Left kidney (tissue), 8 donors: ENCODE measurements at places on chromosomes 11 and 22. TPM values are rescaled to one million over a fixed set of nuclear protein-coding genes. Genes with fewer than 3 reads are reported as not detected.

GRCh38 chr11:113623114-113623513 is 83.0 kb downstream of the TMPRSS5 start:
- no peak for DNase-seq

Gene ME3
- 29.7 TPM for polyA plus RNA-seq

Gene SMIM35
- polyA plus RNA-seq: 0.17 TPM

Gene APOA4
- polyA plus RNA-seq: not detected

Gene DDI1
- not detected for polyA plus RNA-seq

Gene LRRC32
- polyA plus RNA-seq: 48.8 TPM

GRCh38 chr11:75655605-75656004 is 13.2 kb downstream of the MAP6 start:
- no peak for DNase-seq

- DNase-seq: no peak
Measured at GRCh38 chr22:29257751-29258181, 10.0 kb downstream of the RHBDD3 start.

- peak; percentile 46 for DNase-seq
Measured at GRCh38 chr11:129815596-129816461, at the start of gene TMEM45B. TMEM45B (plus strand) TSS chr11:129815848; CDS start chr11:129852483, 36,635 bp downstream.

Gene SHANK3
- 13.6 TPM for polyA plus RNA-seq

Gene XNDC1N
- 10.4 TPM for polyA plus RNA-seq

Gene POU2AF3
- 8.0 TPM for polyA plus RNA-seq

- DNase-seq: no peak
Measured at GRCh38 chr11:16173798-16174197, 182.5 kb downstream of the SOX6 start.

- no peak for DNase-seq
Measured at GRCh38 chr11:9259981-9260837, 4.9 kb downstream of the DENND5A start.

Gene CCDC81
- 1.3 TPM for polyA plus RNA-seq

- DNase-seq: no peak
Measured at GRCh38 chr11:111723595-111723994, 42.6 kb downstream of the PPP2R1B start.

GRCh38 chr11:61587951-61588727 is 7.3 kb upstream of the SYT7 start:
- no peak for DNase-seq

GRCh38 chr22:28949788-28950187 is 66.4 kb downstream of the ZNRF3 start:
- DNase-seq: no peak

Gene HPS4
- polyA plus RNA-seq: 47.1 TPM

- no peak for DNase-seq
Measured at GRCh38 chr11:65288706-65289536, 25.7 kb upstream of the CDC42EP2 start.

Gene YPEL4
- polyA plus RNA-seq: 5.1 TPM

- no peak for DNase-seq
Measured at GRCh38 chr11:69445131-69445470, 36.4 kb upstream of the LINC01488 start.

DNA sequence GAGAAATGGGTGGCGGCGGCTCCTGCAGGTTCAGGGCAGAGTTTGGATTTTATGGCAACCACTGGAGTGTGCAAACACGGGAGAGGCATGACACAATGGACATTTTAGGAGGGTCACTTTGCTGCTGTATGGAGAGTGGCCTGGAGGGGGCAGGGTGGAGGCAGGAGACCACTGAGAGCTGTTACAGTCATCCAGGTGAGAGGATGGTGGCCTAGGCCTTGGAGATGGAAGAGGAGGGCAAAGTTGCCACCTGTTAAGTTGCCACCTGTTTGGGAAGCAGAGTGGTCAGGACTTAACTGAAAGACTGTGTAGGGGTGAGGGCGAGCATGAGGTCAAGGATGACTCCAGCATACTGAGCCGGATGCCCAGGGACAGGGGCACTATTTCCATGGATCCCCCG is 2.3 kb upstream of the RAD9A start:
- peak; percentile 57 for DNase-seq

GRCh38 chr11:78170874-78171549 is 17.4 kb downstream of the KCTD21 start:
- no peak for DNase-seq

Gene FOLR3
- 1.1 TPM for polyA plus RNA-seq

Gene CHRM1
- polyA plus RNA-seq: not detected

Gene MMP13
- not detected for polyA plus RNA-seq

DNA sequence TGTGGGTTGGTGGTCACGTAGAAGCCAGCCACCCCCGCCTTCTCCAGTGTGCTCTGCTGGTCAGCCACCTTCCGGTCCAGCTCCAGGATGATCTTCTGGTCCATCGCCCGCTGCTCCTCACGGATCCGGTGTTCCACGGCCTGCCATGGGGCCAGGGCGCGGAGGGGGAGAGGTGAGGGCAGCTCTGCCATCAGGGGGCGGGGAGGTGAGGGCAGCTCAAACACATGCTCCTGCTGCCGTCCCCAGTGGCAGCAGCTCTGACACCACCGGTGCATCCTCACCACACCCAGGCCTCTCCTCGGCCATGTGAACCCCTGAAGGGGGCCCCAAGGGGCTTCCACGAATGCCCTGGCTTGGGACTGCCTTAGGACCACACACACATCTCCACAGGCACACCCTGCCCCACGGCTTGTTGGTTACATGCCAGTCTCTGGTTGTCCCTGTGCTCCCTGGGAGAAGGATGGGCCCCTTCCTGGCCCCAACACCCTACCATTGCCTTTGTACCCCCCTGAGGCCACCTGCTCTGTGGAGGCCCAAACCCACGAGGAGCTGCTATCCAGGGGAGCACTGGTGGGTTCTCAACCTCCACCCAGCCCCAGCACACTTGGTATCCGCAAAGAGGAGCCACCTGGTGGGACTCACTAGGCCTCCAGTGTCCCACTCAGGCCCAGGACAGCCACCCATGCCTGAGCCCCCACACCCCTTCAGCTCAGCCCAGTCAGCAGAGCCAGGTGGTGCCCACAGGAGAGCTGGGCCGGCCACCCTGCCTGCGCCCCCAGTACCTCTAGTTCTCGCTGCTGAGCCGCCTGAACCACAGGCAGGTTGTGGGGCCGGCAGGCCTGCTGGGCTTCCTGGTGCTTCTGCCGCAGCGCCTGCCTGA is 4.3 kb downstream of the DGCR6L start:
- DNase-seq: no peak

Gene WBP2NL
- 8.4 TPM for polyA plus RNA-seq

DNA sequence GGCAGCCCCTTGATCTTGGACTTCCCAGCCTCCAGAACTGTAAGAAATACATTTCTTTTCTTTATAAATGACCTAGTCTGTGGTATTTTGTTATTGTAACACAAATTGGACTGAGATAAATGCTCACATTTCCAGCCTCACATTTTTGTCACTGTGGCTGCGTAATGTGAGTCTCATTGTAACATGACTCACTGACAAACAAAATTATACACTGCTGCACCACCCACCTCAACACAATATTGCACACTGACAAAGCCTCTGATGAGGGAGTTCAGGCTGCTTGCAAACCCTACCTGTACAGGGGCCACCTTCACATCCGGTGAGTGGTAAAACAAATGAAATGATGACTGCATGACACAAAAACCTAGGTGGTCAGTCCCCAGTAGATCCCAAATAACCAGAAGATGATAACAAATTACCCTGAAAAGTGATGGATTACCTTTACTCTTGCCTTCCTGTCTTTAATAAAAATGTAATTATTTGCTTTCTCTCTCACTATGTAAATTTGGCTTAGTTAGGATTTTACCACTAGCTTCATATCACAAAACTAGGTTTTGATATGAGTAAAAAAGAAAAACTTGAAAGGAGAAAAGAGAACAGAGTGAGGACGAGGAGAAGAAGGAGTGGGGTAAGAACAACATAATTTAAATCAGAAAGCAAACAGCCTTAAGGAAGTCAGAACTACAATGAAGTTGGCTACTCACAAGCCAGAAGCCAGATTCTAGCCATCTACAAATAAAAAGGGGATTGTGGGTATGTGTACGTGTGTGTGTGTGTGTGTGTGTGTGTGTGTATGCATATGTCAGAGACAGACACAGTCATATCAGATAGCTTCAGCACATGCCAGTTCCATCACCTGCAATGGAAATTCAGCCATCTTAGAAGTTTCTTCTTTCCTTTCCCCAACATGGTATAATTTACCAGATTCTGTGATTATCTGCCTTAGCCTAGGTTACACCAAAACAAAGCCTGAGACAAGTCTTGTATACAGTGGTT is 53.4 kb upstream of the SESN3 start:
- DNase-seq: no peak

DNA sequence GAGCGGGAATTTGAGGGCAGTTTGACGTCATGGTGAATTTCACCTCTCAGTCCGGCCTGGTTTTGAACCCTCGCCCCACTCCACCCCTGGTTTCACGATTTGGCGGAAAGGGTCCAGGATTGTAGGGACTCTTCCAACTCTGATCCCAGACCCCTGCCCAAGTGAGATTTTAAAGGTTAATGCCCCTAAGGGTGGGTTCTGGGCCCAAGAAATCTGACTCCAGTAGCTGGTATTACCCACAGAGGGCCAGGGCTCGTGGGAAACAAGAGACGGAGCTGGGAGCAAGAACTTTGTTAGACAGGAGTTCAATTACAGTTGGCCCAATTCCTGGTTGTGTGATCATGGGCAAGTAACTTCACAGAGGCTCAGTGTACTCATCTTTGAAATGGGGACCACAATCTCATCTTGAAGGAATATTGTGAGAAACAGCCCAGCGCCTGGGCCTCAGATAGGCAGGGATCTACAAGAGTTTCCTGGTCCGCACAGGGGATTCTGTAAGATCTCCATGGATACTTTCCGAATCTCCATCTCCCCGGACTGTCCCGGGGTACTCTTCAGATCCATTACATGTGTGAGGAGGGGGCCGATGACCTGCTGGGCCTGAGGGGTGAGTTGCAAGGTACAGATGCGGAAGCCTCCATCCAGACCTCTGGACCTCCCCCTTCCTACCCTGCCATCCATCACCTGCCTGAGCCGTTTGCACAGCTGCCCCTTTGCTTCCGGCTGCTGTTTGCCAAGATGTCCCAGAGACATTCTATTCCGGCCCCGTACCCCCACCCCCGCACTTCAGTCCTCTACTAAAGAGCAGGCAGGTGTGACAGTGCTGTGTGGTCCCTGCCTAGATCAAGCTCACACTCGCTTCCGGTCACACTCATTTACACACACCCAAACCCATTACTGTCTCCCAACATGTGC is 687 bp upstream of the CALCA start:
- peak; percentile 43 for DNase-seq

Gene GVQW3
- 20.2 TPM for polyA plus RNA-seq

- DNase-seq: no peak
Measured at GRCh38 chr11:107708792-107709191, 3.1 kb downstream of the SLN start.

Gene RIMBP3B
- polyA plus RNA-seq: not detected

DNA sequence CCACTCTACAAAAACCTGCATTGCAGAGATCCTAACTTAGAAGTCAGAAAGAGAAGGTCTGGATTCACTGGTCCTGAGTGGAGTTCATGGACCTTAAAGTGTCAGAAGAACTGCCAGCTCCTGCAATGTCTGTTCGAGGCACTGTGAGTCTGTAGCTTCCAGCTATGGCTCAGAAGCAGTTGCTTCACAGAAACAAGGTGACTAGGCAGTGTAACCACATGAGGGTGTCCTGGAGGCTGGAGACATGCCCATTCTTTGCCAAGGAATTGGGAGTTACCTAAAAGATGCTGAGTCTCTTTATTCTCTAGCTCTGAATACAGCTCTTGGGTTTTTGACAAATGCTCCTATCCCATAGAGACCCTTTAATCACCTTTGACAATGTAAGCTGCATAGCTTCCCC is 130.5 kb downstream of the SPON1 start:
- DNase-seq: no peak

- DNase-seq: no peak
Measured at GRCh38 chr11:120575461-120575860, 63.9 kb downstream of the GRIK4 start.

DNA sequence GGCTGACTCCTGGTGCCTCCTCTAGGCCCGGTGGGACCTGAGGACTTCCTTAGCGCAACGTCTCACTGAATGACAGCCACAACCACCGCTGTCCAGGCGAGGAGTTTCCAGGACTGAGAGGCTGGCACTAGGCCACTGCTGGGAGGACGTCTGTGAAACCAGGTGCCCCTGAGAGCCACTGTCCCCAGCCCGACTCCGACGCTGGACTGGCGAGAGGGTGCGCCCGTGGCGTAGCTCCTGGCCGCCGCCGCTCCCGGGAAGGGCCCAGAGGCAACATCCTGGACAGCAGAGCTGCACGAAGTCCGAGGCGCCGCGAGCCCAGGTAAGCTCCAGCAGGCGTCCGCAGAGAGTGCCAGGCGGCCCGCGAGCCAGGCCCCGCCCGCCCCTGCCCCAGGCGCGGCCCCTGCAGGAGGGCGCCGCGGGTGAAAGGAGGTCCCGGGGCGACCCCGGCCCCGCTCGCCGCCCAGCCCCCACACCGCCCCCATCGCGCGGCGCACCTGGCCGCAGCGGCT is 525 bp downstream of the DGCR2 start:
- DNase-seq: no peak
